ENCODE measurements at places on chromosomes 5 and 9.

DNA sequence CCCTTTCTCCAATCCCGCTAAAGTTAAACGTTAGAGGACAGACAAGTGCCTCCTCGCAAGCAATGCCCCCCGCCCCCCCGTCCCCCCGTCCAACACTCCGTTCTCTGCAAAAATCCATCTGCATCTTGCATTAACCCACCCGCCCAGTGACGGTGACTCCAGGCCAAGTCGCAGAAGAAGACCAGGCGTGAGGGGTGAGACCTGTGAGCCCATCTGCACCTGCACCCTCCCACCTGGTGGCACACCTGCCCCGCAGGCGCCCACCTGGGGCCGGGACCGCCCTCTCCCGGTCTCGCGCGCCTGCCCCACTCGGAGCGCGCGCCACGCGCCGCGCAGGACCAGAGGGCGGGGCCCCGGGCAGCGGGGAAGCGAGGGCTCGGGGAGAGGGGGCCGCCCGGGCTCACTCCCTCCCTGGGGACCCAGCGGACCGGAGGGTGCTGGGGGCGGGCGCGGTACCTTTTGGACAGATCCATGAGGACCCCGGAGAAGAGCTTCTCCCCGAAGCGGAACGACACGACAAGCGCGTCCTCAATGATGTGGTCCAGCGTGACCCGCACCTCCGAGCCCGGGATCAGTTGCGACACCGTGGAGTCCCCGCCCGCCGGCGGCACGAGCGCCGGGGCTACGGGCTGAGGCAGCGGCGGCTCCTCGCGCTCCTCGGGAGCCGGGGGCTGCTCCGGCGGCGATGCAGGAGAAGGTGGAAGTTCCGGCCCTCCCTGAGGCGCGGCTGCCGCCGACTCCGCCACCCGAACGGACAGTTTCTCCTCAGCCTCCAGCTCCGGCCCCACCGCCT, 705 bp downstream of the PWWP2A start:
- peak; percentile 73 for DNase-seq

GRCh38 chr5:37400501-37400900, 21.4 kb downstream of the WDR70 start:
- no peak for DNase-seq

- DNase-seq: peak; percentile 41
Measured at GRCh38 chr9:83327323-83327722, 210.9 kb downstream of the FRMD3 start.

DNA sequence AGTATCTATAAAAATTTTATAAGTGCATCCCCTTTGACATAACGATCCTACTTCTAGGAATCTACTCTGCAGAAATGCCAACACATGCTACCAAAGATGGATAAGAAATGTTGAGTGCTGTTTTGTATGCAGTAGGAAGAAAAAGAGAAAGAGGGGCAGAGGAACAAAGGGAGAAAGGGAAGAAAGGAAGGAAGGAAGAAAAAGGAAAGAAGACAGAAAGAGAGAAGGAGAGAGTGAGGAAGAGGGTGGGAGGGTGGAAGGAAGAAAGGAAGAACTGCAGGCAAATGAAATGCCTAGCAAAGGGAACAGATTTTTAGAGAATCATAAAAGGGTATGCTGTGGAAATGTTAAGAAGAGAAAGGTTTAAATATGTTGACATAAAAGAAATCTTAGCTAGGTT, 48.5 kb upstream of the ALDOB start:
- no peak for DNase-seq

- DNase-seq: no peak
Measured at GRCh38 chr5:13503017-13503416, 441.5 kb downstream of the DNAH5 start.

GRCh38 chr5:119290161-119290569, 65.7 kb upstream of the TNFAIP8 start:
- no peak for DNase-seq

DNA sequence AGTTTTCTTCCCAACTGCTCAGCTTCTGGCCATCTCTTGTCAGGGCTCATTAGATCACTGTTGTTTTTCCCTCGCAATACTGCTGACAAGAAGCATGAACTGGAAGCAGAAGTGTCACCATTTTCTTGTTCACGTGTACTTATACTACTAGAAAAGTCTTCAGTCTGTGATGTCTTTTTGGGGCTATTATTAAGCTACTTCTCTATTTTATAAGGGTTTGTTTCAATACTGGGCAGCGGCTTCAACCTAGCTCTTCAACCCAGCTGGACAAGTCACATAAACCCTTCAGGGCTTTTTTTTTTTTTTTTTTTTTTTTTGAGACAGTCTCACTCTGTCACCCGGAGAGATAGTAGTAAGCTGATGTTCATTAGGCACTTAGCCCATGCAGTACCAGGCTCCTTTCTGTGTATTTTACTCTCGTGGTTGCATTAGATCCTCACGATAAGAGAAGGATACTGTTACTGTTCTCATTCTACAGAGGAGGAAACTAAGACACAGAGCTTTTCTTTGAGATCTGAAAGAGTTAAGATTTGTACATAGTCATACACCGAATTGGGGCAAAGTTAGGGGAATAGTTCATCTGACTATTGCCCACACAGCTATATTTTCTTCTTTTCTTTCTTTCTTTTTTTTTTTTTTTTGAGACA, 20.5 kb downstream of the RAPGEF1 start:
- no peak for DNase-seq

Data from large intestine (tissue), 12 donors.